ENCODE measurements at places on chromosomes 13 and 19.

GRCh38 chr13:49253310-49253709 lies 5.6 kb downstream of the CDADC1 start:
- no peak for DNase-seq

- DNase-seq: no peak
Measured at GRCh38 chr19:2616741-2617392, 85.6 kb downstream of the GNG7 start.

- DNase-seq: no peak
Measured at GRCh38 chr13:69044629-69045028, 1063.0 kb upstream of the ATXN8OS start.

DNA sequence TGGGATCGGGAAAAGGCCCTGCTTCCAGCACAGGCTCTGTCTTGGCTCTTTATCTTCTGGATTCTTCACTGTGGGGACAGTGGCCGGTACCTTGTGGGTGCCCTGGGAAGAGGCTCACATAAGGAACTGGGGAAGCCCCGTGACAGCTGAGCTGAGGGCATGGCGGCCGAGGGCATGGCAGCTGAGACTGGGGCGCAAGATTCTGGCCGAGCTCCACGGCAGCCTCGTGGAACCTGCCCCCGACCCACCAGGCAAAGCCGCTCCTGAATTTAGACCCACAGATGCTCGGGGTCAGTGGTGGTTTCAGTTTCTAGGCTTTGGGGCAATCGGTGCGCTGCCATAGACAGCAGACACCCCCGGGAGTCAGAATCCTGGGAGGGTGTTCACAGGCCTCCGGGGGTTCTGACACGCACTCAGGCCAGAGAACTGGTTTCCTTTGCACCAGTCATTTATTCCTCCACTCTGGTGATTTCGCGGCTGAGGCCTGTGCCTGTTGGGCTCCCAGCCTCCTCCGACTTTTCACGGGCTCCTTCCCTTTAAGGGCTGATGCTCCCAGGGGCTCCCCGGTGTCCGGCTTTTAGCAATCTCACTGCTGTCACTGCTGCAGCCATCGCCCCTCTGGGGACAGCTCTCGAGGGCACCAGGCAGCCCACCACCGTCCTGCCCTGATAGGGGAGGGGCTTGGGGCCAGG lies 117.6 kb downstream of the TEX29 start:
- DNase-seq: no peak

- no peak for DNase-seq
Measured at GRCh38 chr19:47613165-47614020, 4.5 kb downstream of the BICRA start.

- DNase-seq: no peak
Measured at GRCh38 chr13:62185631-62186255, 770.1 kb upstream of the PCDH20 start.
